ENCODE measurements at places on chromosomes 11 and 22. TPM values are rescaled to one million over a fixed set of nuclear protein-coding genes. Genes with fewer than 3 reads are reported as not detected.

GRCh38 chr11:65225279-65226102, 36.3 kb upstream of the POLA2 start:
- DNase-seq: no peak
- H3K4me3 ChIP-seq: peak overlapping the region; percentile 34
- H3K36me3 ChIP-seq: no peaks in the 10 kb centered on the region
- H3K4me1 ChIP-seq: peaks cover 12% of the 10 kb centered on the region
- H3K27ac ChIP-seq: no peak overlapping the region

- no peak within 1 kb of the TSS for H3K4me3 ChIP-seq
- H3K27me3 ChIP-seq: peaks cover 40% of the 10 kb centered on the region
- no peaks in the 10 kb centered on the region for H3K4me1 ChIP-seq
- no peak within 1 kb of the TSS for H3K27ac ChIP-seq
Observed at GRCh38 chr11:33375688-33376311, 118.6 kb downstream of the HIPK3 start.

GRCh38 chr11:45659031-45659817, 6.2 kb downstream of the CHST1 start:
- H3K36me3 ChIP-seq: no peaks in the 10 kb centered on the region
- H3K4me3 ChIP-seq: no peak overlapping the region
- no peaks in the 10 kb centered on the region for H3K4me1 ChIP-seq
- DNase-seq: no peak

DNA sequence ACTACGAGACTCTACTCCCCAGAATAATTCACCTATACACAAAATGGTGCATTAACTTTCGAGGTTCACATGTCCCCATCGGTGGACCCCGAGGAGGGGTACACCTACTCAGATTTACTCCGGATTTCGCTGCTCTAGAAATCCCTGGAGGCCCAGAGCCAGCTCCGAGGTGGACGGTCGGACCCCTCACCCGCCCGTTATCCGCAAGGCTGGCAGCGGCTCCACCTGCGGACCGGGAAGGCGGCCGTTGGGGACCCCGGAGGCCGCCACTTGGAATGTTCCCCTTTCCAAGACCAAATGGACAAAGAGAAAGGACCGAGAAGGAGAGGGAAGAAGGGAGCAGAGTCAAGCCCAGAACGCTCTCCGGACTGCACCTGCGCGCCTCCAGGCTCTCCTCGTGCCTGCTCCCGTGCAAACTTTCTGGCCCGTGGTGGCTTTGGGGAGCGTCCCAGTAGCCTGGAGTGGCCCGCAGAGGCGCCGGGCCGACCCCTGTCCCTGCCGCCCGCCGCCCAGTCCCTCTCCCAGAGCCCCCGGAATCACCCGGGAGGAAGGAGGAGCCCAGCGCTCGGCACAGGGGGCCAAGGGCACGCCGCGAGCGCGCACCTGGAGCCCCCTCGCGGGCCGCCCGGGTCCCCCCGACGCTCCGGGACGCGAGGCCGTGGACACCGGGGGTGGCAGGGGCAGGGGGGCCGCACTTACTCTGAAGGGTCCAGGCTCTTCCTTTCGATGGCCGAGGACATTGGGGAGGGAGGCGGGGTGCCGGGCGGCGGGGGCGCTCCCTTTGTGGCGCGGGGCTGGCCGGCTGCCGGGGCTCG, 23.0 kb downstream of the LMO2 start:
- H3K27me3 ChIP-seq: peaks cover 54% of the 10 kb centered on the region
- H3K27ac ChIP-seq: no peak overlapping the region

- no peaks in the 10 kb centered on the region for H3K4me1 ChIP-seq
- H3K4me3 ChIP-seq: no peak overlapping the region
- H3K27ac ChIP-seq: no peak overlapping the region
- peaks cover 4% of the 10 kb centered on the region for H3K27me3 ChIP-seq
- no peaks in the 10 kb centered on the region for H3K36me3 ChIP-seq
Observed at GRCh38 chr11:19650467-19650866, 62.2 kb upstream of the NAV2 start.

Gene BSCL2
- total RNA-seq: 18.7 TPM

- H3K27ac ChIP-seq: no peak overlapping the region
- DNase-seq: no peak
- no peaks in the 10 kb centered on the region for H3K4me1 ChIP-seq
- H3K27me3 ChIP-seq: no peaks in the 10 kb centered on the region
Observed at GRCh38 chr22:32995335-32995734, 62.8 kb downstream of the SYN3 start.

- no peaks in the 10 kb centered on the region for H3K36me3 ChIP-seq
- H3K4me3 ChIP-seq: no peak overlapping the region
- DNase-seq: no peak
- H3K27me3 ChIP-seq: peaks cover 13% of the 10 kb centered on the region
- H3K4me1 ChIP-seq: no peaks in the 10 kb centered on the region
Observed at GRCh38 chr11:95296621-95297025, 65.6 kb upstream of the SESN3 start.

DNA sequence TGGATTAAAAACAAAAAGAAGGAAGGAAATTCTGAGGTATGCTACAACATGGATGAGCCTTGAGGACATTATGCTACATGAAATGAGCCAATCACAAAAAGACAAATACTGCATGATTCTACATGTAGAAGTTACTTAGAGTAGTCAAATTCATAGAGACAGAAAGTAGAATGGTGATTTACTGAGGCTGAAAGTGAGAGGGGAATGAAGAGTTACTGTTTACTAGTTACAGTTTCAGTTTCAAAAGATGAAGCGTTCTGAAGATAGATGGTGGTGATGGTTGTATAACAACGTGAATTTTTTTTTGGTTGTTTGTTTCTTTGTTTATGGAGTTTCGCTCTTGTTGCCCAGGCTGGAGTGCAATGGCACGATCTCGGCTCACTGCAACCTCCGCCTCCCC, 9.5 kb downstream of the OR5P2 start:
- H3K27ac ChIP-seq: no peak overlapping the region
- H3K4me1 ChIP-seq: no peaks in the 10 kb centered on the region
- peaks cover 7% of the 10 kb centered on the region for H3K36me3 ChIP-seq
- H3K27me3 ChIP-seq: no peaks in the 10 kb centered on the region
- no peak for DNase-seq

- H3K4me1 ChIP-seq: no peaks in the 10 kb centered on the region
- no peaks in the 10 kb centered on the region for H3K27me3 ChIP-seq
- H3K27ac ChIP-seq: no peak overlapping the region
- DNase-seq: no peak
- H3K4me3 ChIP-seq: no peak overlapping the region
Observed at GRCh38 chr11:23404225-23405160, 544.2 kb upstream of the CCDC179 start.

Gene DRD2
- total RNA-seq: not detected

Gene FOXRED1
- 39.7 TPM for total RNA-seq

Gene DDTL
- total RNA-seq: 8.0 TPM

Gene SLC22A9
- not detected for total RNA-seq

GRCh38 chr22:50276143-50276542, 6.0 kb upstream of the MAPK11 start:
- H3K4me1 ChIP-seq: no peaks in the 10 kb centered on the region
- no peak overlapping the region for H3K27ac ChIP-seq
- peaks cover 2% of the 10 kb centered on the region for H3K27me3 ChIP-seq
- no peaks in the 10 kb centered on the region for H3K36me3 ChIP-seq
- no peak for DNase-seq

GRCh38 chr22:23790819-23791737, 4.3 kb downstream of the SMARCB1 start:
- H3K4me1 ChIP-seq: peaks cover 29% of the 10 kb centered on the region
- peaks cover 4% of the 10 kb centered on the region for H3K36me3 ChIP-seq
- no peaks in the 10 kb centered on the region for H3K27me3 ChIP-seq

Gene HPX
- 0.92 TPM for total RNA-seq

GRCh38 chr22:23227380-23227779, 47.1 kb downstream of the BCR start:
- H3K27ac ChIP-seq: no peak overlapping the region
- peaks cover 52% of the 10 kb centered on the region for H3K4me1 ChIP-seq
- H3K27me3 ChIP-seq: no peaks in the 10 kb centered on the region
- H3K4me3 ChIP-seq: no peak overlapping the region

GRCh38 chr11:114426280-114426679, 13.0 kb upstream of the REXO2 start:
- H3K36me3 ChIP-seq: peaks cover 11% of the 10 kb centered on the region
- DNase-seq: no peak
- no peak overlapping the region for H3K4me3 ChIP-seq
- no peaks in the 10 kb centered on the region for H3K27me3 ChIP-seq
- H3K27ac ChIP-seq: no peak overlapping the region

DNA sequence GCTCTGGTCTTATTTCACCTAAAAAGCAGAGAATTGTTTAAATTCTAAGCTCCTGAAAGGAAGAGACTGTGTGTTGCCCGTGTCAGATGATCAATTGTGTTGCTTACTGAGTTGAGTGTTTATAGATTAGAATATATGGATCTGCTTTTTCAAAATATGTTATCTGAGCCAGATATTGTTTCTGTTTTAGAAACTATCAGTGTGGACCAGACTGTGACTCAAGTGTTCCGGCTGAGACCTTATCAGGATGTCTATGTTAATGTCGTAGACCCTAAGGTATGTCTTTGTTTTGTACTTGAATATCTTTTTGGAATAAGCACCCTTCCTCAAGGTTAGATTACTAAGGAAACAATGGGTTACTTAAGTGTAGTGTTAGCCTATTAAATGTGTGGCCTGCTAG, 11.0 kb downstream of the DEPDC5 start:
- no peak for DNase-seq
- H3K4me3 ChIP-seq: no peak overlapping the region
- peaks cover 3% of the 10 kb centered on the region for H3K4me1 ChIP-seq
- peaks cover 14% of the 10 kb centered on the region for H3K36me3 ChIP-seq
- no peaks in the 10 kb centered on the region for H3K27me3 ChIP-seq
- peak overlapping the region; percentile 63 for H3K27ac ChIP-seq

GRCh38 chr11:66317723-66318599, 1.1 kb upstream of the CD248 start:
- peak; percentile 53 for DNase-seq
- peak overlapping the region; percentile 25 for H3K4me3 ChIP-seq
- H3K27ac ChIP-seq: no peak overlapping the region
- peaks cover 25% of the 10 kb centered on the region for H3K4me1 ChIP-seq
- H3K27me3 ChIP-seq: peaks cover 29% of the 10 kb centered on the region

DNA sequence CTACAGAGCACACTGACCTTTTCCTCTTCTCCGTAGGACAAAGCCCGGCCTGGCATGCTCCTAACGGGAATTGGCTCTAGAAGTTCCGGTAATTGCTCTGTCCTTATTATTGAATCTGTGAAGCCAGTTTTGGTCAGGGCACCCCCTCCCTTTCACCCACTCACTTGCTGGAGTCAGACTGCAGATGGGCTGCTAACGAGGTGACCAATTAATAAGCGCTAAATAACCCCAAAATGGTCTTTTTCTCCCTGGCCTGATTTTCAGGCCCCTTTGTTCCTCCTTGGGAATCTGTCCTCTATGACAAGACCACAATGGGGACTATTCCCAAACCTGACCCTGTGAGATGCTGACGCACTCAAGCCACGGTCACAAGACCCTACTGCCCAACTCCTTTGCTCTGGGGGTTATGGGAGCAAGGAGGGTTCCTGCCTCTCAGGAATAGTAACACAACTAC, 610.0 kb upstream of the CADM1 start:
- no peak overlapping the region for H3K4me3 ChIP-seq
- no peak for DNase-seq
- H3K27me3 ChIP-seq: peaks cover 11% of the 10 kb centered on the region
- H3K27ac ChIP-seq: no peak overlapping the region

DNA sequence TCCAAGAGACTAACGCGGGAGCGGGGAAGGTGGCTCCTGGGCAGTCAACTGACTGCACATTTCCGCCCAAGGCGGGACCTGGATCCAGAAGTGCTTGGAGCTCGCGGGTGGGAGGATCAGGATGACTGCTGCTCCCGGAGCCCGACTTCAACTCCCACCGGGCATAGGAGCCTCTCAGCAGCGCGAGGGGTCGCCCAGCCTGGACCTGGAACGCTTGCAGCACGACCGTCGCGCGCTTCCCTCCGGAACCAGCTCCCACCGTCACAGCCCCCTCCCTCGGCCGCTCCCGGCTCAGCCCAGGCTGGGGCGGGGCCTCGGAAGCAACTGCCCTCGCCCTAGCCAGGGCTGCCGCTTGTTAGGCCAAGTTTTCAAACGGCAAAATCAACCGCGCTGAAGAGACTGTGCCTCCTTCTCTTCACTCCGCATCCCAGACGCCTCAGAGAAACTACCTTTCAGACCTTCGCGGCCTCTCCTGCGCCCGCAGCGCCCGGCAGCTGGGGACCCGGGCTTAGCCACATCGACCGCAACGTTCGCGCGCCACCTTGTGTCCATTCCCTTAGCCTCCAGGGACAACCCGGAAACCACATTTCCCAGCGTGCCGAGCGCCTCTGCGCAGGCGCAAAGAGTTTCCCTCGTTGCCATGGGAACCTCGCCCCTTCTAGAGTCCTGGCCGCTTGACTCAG, 14.0 kb downstream of the SSH3 start:
- peaks cover 30% of the 10 kb centered on the region for H3K4me1 ChIP-seq
- peaks cover 10% of the 10 kb centered on the region for H3K27me3 ChIP-seq
- peak overlapping the region; percentile 95 for H3K27ac ChIP-seq
- peak overlapping the region; percentile 98 for H3K4me3 ChIP-seq

GRCh38 chr22:44408829-44409192, 89.2 kb downstream of the RTL6 start:
- no peak overlapping the region for H3K4me3 ChIP-seq
- DNase-seq: no peak
- no peaks in the 10 kb centered on the region for H3K4me1 ChIP-seq
- no peaks in the 10 kb centered on the region for H3K36me3 ChIP-seq
- no peaks in the 10 kb centered on the region for H3K27me3 ChIP-seq

DNA sequence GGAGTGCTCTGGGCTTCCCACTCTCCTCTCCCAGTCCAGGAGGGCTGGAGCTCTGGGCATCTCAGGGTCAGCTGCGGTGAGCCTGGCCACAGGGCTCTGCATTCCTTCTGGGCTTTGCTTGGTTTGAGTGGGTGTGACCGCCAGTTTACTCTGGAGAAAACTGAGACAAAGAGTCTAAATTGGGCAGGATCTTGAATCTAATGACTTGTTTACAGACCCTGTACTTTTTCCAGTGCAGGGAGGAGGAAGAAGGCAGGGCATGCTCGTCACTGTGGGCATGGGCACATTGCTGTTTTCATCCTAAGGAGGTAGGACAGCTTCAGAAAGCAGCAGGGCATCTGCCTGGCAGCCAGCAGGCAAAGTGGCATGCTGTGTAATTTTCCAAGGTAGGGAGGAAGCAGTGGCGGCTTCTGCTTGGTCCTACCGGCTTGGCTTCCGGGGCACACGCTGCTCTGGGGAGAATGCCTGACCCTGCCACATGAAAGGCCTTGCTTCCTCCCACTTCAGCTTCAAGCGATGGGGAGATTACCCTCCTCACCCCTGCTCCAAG, 22.9 kb downstream of the FLI1 start:
- peaks cover 8% of the 10 kb centered on the region for H3K36me3 ChIP-seq
- H3K4me3 ChIP-seq: peak overlapping the region; percentile 94
- H3K27ac ChIP-seq: peak overlapping the region; percentile 99
- DNase-seq: no peak
- no peaks in the 10 kb centered on the region for H3K27me3 ChIP-seq
- peaks cover 97% of the 10 kb centered on the region for H3K4me1 ChIP-seq

Gene FXYD2
- 1.5 TPM for total RNA-seq

Measured in natural killer cell treated with Interleukin-12 subunit alpha and Interleukin-12 subunit beta and Interleukin-15 and Interleukin-18, amount 100 ng/mL, for 72 hours (primary cell).